ENCODE measurements at places on chromosomes 7 and 10. TPM values are rescaled to one million over a fixed set of nuclear protein-coding genes. Genes with fewer than 3 reads are reported as not detected.

The PRRT4 gene
- 0.44 TPM for total RNA-seq

The ACHE gene
- total RNA-seq: 0.64 TPM

The TMEM178B gene
- 0.33 TPM for total RNA-seq

The NPFFR1 gene
- not detected for total RNA-seq

The CADPS2 gene
- 67.5 TPM for total RNA-seq

The LLCFC1 gene
- not detected for total RNA-seq

The CPVL gene
- 44.2 TPM for total RNA-seq

The MPP7 gene
- total RNA-seq: 18.0 TPM

The ZC3HAV1L gene
- 24.9 TPM for total RNA-seq

The SFMBT2 gene
- 3.5 TPM for total RNA-seq

DNA sequence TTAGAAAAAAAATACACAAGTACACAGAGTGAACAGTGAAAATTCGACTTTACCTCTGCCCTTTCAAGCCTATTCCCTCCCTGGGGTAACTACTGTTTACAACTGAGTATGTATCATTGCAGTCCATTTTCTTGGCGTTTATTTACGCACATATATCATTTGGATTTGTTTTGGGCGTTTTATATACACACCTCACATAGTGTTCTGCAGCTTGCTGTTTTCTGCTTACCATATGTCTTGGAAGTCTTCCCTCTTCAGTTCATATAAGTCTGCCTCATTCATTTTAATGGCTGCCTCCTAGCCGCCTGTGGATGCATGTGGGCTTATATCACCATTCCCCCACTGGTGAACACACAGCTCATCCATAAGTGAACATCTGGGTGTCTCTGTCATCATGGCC lies 41.6 kb upstream of the COL13A1 start:
- DNase-seq: no peak
- no peaks in the 10 kb centered on the region for H3K27me3 ChIP-seq
- no peaks in the 10 kb centered on the region for H3K36me3 ChIP-seq
- H3K27ac ChIP-seq: no peak overlapping the region
- H3K4me3 ChIP-seq: no peak overlapping the region

- H3K27me3 ChIP-seq: peaks cover 25% of the 10 kb centered on the region
- H3K36me3 ChIP-seq: no peaks in the 10 kb centered on the region
- H3K4me1 ChIP-seq: no peaks in the 10 kb centered on the region
Measured at GRCh38 chr10:131833446-131834080, 67.2 kb upstream of the PPP2R2D start.

DNA sequence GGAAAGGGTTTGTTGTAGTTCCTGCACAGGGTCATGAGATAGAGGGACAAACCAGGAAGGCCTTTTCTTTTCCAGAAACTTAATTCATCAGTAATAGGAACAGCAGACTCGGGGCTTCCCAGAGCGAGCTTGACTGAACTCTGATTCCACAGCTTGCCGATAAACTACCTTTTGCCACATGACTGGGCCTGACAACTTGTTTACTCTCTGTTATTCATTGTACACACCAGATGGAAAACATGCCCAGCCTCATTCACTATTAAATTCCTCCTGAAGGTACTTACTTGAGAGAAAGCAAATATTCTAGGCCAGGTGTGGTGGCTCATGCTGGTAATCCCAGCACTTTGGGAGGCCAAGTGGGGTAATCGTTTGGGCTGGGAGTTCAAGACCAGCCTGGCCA lies 77.1 kb upstream of the FGFR2 start:
- no peaks in the 10 kb centered on the region for H3K4me1 ChIP-seq
- DNase-seq: no peak

- DNase-seq: no peak
- H3K36me3 ChIP-seq: no peaks in the 10 kb centered on the region
- H3K4me1 ChIP-seq: peaks cover 14% of the 10 kb centered on the region
Measured at GRCh38 chr10:117160567-117160966, 22.5 kb upstream of the VAX1 start.

DNA sequence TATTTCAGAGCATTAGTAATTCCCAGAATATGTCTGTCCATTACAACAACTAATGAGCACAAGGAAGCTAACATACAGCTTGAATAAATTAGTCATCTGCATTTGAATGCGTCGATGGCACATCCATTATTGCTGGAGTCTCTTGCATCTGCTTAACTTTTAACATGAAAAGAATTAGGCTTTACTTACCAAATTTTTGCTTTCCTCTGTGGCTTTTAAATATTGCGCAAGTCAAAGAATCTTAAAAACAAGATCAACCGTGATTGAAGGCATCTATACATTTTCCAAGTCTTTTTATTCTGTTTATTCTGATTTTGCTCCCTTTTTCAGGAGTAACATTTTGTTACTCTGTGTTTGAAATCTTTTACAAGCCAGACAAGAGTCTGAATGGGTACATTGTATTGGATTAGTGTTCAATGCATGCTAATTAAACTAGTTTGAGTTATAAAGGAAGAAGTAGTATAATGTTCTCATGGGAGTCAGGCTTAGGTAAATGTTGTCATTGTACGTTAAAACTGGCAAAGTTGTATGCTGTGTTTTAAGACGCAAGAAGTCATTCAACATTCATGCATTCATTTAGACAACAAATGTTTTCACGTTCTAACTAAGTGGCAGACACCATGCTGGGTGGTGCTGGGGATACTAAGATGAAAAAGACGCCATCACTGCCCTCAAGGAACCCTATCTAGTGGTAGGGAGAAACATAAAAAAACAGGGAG lies 4.0 kb upstream of the CACNB2 start:
- no peaks in the 10 kb centered on the region for H3K36me3 ChIP-seq
- peaks cover 10% of the 10 kb centered on the region for H3K27me3 ChIP-seq
- no peak overlapping the region for H3K27ac ChIP-seq
- no peak for DNase-seq
- no peaks in the 10 kb centered on the region for H3K4me1 ChIP-seq

GRCh38 chr10:16996530-16996964 lies 133.1 kb downstream of the CUBN start:
- H3K36me3 ChIP-seq: no peaks in the 10 kb centered on the region
- H3K4me3 ChIP-seq: no peak overlapping the region
- DNase-seq: no peak

DNA sequence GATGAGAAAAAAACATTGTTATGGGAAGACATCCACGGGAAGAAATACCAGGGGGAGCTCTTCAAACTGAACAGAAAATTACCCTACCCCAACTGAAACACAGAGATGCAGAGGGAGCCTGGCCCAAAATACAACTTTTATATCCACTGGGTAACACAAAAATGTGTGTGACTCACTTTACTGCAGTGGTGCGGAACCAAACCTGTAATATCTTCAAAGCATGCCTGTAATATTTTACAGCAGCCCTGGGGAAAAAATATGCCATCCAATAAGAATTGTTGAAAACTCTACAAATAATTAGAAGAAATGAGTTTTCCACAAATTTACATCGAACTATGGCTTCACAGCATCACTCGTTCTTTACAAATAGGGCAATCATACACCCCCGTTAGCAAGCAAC lies 49.8 kb upstream of the SRRM3 start:
- no peak overlapping the region for H3K4me3 ChIP-seq
- H3K36me3 ChIP-seq: no peaks in the 10 kb centered on the region
- no peak for DNase-seq
- no peaks in the 10 kb centered on the region for H3K4me1 ChIP-seq
- H3K27ac ChIP-seq: no peak overlapping the region
- peaks cover 10% of the 10 kb centered on the region for H3K27me3 ChIP-seq

DNA sequence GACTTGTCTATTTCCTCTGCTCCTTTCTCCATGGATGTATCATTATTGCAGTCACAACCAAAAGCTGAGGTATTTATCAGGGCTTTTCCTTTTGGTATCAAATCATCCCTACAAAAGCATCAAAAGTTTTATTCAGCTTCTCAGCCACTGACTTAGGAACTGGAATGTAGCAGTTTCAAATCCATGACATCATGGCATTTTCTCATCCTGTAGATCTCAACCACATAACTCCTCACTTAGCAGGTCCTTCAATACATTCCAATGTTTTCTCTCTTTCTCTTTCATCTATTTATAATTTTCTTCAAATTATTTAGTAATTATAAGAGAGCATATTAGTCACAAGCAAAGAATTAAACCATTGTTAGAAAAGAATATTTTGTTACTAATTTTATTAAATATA lies 537.4 kb upstream of the SORCS1 start:
- no peaks in the 10 kb centered on the region for H3K36me3 ChIP-seq
- H3K4me3 ChIP-seq: no peak overlapping the region
- no peak overlapping the region for H3K27ac ChIP-seq
- H3K27me3 ChIP-seq: no peaks in the 10 kb centered on the region
- no peaks in the 10 kb centered on the region for H3K4me1 ChIP-seq

DNA sequence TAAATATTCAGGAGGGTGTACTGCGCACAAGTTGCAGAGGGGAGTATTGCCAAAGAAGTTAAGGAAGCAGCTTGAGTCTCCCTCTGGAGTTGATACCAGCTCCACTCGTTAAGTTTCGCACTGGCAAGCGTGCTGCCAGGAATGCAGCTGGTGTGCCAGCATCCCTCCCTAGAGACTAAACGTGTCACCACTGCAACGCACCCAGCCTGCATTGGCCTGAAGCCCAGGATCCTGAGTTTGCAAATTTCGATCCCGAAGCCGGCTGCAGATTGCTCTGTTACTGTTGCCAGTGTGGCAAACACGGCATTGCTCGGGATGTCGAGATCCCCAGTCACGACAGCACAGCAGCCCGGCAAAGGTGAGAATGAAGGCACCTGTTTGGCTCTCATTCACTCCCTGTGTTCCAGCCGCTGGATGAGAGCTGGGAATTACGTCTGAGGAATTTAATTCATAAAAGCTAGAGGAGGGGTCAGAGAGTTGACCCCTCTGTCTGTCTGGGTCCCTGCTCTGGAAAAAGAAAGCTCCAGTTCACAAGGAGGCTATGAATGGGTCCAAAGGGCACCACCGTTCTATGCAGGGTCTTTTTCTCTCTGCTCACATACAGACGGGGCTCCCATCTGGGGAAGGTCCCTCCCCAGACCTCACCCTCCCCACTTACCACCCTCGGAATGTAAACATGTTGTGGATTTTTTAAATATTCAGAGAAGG lies 61.0 kb downstream of the NRP1 start:
- H3K27ac ChIP-seq: peak overlapping the region; percentile 29
- no peaks in the 10 kb centered on the region for H3K27me3 ChIP-seq
- peak; percentile 81 for DNase-seq
- no peaks in the 10 kb centered on the region for H3K36me3 ChIP-seq
- peak overlapping the region; percentile 16 for H3K4me3 ChIP-seq
- H3K4me1 ChIP-seq: no peaks in the 10 kb centered on the region

- no peaks in the 10 kb centered on the region for H3K36me3 ChIP-seq
- no peak overlapping the region for H3K27ac ChIP-seq
- H3K4me1 ChIP-seq: no peaks in the 10 kb centered on the region
- DNase-seq: no peak
Measured at GRCh38 chr7:51046103-51046466, 263.4 kb upstream of the GRB10 start.

- H3K4me3 ChIP-seq: no peak overlapping the region
- no peaks in the 10 kb centered on the region for H3K27me3 ChIP-seq
- no peak overlapping the region for H3K27ac ChIP-seq
- no peaks in the 10 kb centered on the region for H3K36me3 ChIP-seq
- H3K4me1 ChIP-seq: no peaks in the 10 kb centered on the region
Measured at GRCh38 chr7:118114175-118114574, 69.8 kb upstream of the LSM8 start.

GRCh38 chr10:17001961-17002749 lies 127.5 kb downstream of the CUBN start:
- H3K4me1 ChIP-seq: no peaks in the 10 kb centered on the region
- H3K4me3 ChIP-seq: no peak overlapping the region
- no peaks in the 10 kb centered on the region for H3K27me3 ChIP-seq
- no peaks in the 10 kb centered on the region for H3K36me3 ChIP-seq
- DNase-seq: no peak
- peak overlapping the region; percentile 71 for H3K27ac ChIP-seq

- H3K36me3 ChIP-seq: no peaks in the 10 kb centered on the region
- H3K4me1 ChIP-seq: no peaks in the 10 kb centered on the region
Measured at GRCh38 chr7:52270301-52270700, 765.1 kb upstream of the POM121L12 start.

- no peaks in the 10 kb centered on the region for H3K36me3 ChIP-seq
- no peaks in the 10 kb centered on the region for H3K27me3 ChIP-seq
- no peaks in the 10 kb centered on the region for H3K4me1 ChIP-seq
- no peak overlapping the region for H3K27ac ChIP-seq
- H3K4me3 ChIP-seq: no peak overlapping the region
- no peak for DNase-seq
Measured at GRCh38 chr7:139072796-139073195, 36.7 kb downstream of the ZC3HAV1 start.

DNA sequence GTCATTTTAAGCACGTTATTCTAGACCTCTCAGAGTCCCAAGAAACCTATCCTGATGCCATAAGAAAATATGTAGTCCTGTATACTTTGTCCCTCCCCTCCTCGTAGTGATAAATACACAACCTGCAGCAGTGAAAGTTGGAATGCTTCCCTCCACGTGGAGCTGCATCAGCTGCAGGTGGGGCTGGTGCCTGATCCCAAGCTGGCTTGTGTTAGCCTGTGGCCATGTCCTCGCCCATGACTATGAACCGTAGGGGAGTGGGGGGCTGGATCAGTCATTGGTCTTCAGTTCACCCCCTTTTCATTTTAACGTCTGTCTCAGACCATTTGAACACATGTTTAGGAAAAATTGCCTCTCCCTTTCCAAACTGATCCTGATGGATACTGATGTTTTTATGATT lies 171.4 kb upstream of the HABP2 start:
- no peaks in the 10 kb centered on the region for H3K27me3 ChIP-seq
- no peak overlapping the region for H3K27ac ChIP-seq
- no peak overlapping the region for H3K4me3 ChIP-seq
- H3K4me1 ChIP-seq: no peaks in the 10 kb centered on the region
- no peak for DNase-seq
- no peaks in the 10 kb centered on the region for H3K36me3 ChIP-seq

DNA sequence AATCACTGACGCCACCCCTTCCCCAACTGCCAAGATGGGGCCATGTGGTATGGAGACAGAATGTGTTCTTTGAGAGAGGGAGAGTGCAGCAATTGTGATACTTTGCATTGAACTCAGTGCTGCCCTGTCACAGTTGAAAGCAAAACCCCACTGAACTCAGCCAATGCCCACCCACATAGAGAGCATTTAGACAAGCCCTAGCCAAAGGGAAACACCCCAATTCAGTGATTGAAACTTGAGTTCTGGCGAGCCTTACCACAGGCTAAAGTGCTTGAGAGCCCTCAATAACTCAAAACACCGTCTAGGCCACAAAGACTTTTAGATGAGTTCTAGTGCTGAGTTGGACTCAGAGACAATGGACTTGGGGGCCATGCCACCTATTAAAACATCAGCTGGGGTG lies 751.9 kb upstream of the POT1 start:
- H3K27ac ChIP-seq: no peak overlapping the region
- DNase-seq: no peak
- H3K36me3 ChIP-seq: no peaks in the 10 kb centered on the region
- no peak overlapping the region for H3K4me3 ChIP-seq

DNA sequence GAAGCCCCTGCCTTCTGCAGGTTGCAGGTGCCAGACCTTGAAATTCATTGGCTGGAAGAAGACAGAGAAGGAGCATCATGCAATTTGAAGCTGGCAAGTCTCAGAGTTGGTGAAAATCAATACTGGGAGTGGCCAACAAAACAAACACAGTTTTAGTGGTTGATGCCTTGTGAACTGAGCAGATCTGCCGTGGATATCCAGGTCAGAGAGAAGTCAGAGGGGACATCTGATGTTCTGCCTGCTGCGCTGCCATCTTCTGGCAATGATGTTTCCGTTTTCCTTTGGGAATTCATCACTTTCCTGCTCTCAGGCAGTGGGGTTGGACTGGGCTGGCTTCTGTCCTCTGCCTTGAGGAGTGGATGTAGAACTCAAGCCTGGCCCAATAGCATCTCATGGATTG lies 132.0 kb downstream of the RPS24 start:
- H3K4me1 ChIP-seq: no peaks in the 10 kb centered on the region
- H3K27ac ChIP-seq: no peak overlapping the region
- no peak overlapping the region for H3K4me3 ChIP-seq

- DNase-seq: no peak
- no peaks in the 10 kb centered on the region for H3K27me3 ChIP-seq
- no peak overlapping the region for H3K27ac ChIP-seq
Measured at GRCh38 chr7:157851501-157852067, 514.8 kb downstream of the DNAJB6 start.

All from breast epithelium (tissue), 4 donors.